ENCODE measurements at places on chromosomes 6 and 20.

DNA sequence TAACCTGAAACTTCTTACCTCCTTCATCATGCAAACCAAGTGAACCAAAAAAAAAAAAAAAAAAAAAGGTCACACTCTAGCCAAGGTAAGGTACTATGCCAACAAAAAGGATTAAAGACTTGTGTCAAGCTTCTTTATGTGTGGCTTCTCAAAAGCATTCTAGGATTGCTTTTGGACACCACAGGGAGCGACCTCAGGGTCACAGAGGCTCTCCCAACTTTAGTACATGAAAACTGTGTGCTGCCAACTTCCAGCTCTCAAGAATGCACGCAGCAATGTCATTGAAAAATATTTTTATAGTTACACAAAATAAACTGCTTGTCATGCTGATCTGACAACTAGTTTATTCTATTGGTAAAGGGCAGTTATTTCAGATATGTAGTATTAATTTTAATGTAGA, 243.8 kb downstream of the PLCB1 start:
- peak; percentile 53 for DNase-seq

GRCh38 chr6:42962502-42963178, 2.1 kb downstream of the GNMT start:
- no peak for DNase-seq

- DNase-seq, result peak; percentile 27
Observed at GRCh38 chr6:13397359-13398068, 69.2 kb upstream of the TBC1D7 start.

DNA sequence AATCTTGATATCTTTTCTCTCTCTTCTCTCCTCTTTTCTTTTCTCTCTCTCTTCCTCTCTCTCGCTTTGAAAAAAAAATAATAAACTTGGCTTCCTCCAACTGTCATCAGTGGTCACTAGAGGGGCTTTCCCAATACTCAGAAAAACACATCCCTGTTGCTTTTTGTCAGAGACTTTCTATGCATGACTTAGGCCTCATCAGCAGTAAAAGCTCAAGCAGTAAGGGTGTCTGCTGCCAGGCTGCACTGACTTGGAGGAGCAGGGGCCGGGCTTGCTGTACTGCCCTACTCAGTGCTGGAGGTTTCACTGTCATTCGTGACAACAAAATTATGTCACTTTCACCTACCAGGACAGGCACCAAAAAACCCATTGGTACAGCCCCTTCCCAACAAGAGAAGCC, 272.0 kb downstream of the ADGB start:
- DNase-seq, result no peak

DNA sequence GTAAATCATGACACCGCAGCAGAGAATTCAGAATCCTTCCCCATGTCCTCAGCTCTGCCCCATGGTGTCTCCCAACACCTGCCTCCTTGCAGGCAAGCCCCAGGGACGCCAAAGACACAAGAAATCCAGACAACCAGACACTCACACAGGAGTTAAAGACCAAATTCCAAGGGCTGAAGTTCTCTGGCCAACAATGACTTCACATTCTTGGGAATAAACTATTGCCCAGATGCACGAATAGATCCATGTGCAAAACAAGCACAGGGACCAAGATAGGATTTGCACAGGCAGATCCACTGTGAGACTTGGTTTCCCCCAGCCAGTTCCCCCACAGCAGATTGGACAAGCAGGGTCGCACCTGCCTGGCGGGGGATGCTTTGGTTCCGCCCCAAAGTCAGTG, 246.7 kb downstream of the SOD2 start:
- DNase-seq, result no peak

- DNase-seq, result no peak
Observed at GRCh38 chr6:20448828-20449227, 47.1 kb downstream of the E2F3 start.

Data from AG10803 (cell line).